CD4-positive, CD25-positive, alpha-beta regulatory T cell (primary cell): ENCODE measurements at places on chromosomes 4 and X. TPM values are rescaled to one million over a fixed set of nuclear protein-coding genes. Genes with fewer than 3 reads are reported as not detected.
A peak's percentile ranks its signal among the peaks of the same experiment; 100 is the strongest.

The BMP3 gene
- not detected for total RNA-seq

- no peak for DNase-seq
Measured at GRCh38 chr4:166816890-166817289, 417.4 kb downstream of the SPOCK3 start.

DNA sequence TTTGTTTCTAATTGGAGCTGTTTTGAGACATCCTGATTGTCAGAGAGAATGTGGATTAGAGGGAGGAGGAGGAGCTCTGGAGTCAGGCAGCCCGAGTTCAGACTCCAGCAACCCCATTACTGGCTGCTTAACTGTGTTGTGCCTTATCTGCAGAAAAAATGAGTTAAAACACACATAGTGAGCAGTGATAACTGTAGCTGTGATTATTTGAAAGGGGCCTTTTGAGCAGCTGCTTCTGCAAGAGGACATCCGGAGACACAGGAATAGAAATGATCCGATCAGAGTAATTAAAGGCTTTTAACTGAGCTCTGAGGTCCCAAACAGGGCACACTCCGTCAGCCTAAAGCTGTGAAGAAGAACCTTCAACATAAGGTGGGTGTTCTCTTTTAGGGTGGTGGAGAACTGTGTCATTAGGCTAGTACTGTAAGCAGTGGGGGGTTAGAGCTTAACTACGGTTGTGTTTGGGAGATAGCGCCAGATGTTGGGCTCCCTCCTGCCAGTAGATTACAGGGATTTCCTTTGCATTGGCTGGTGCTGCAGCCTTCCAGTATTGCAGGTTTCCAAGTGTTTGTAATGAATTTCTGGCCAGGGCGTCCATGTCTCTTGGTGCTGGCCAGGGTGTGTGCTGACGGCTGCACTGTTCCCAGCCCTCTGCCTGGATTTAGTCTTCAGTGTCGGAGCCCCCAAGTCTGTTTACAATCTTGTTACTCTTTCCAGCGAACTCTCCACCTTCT lies 24.3 kb downstream of the ADD1 start:
- DNase-seq: no peak

GRCh38 chr4:112526061-112526460 lies 10.1 kb upstream of the NEUROG2 start:
- no peak for DNase-seq

The CHST7 gene
- 19.5 TPM for total RNA-seq

The TMEM154 gene
- total RNA-seq: 36.3 TPM

- no peak for DNase-seq
Measured at GRCh38 chrX:37378404-37378803, 29.2 kb downstream of the PRRG1 start.

The FGFBP1 gene
- not detected for total RNA-seq

DNA sequence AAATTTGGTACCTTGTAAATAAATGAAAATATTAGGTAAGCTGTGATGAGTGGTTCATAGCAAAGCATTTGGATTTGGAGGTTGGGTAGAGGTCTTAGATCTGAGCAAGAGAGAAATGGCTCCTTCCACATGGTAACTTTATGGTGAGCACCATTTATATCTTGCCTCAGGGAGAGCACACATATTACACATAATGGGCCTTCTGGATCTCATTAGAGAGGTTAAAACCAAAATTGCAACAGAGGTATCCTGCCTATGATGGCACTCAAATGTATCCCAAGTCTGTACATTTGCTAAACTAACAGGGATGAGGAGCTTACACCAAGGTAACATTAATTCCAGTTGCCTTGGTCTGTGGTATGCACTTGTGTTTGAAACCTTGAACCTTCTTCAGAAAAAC lies 87.1 kb upstream of the PUDP start:
- DNase-seq: no peak

The SSX3 gene
- not detected for total RNA-seq

The ARHGAP6 gene
- 1.8 TPM for total RNA-seq

The P2RY4 gene
- 0.39 TPM for total RNA-seq

DNA sequence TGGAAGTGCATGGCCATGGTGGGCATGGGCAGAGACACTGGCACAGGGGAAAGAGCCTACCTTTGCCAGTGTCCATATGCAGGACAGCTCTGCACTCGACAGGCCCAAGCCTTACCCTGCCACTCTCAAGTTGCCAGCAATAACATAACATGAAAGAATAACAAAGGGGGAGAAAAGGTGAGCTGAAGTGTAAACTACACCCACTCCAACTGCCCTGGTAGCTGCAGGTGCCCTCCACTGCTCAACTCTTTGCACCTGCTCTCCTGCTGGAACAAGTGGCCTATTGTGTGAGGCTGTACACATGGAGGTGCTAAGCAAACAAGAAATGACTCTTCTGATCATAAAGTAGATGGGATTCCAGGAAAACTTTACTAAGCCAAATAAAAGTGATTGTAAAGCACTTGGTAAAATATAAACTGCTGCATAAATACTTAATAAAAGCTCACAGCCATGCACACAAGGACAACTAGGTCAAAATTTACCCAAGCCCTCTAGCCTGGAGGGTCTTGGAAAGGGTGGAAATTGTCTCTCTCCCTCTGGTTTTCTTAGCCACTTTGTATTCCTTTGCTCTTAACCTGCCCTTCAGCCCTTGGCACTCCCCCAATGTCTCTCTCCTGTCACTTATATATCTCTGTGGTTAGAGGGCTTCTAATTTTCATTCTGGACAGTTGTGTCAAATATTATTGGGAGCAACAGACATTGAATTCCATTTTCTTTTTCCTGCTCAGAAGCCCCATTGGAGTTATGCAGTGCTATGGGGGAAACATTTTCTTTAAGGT lies 261.2 kb upstream of the GPC4 start:
- DNase-seq: no peak

GRCh38 chr4:8605289-8605688 lies 12.7 kb downstream of the CPZ start:
- DNase-seq: no peak

DNA sequence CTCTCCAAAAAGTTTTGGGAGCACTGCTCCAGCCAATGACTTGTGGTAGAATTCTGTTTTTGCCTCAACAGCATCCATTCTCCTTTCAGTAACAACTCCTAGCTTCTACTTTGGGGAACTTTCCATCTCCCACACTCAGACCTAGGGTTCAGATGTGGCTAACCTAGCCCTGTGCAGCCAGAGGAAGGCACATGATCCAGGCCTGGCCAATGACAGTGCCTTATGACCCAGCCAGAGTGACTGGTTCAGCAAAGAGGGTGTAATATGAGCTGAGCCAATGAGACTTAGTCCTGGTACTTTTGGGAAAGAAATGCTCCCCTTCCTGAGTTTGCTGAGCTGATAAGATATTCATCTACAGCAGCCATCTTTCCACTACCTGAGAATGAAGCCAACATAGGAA lies 5.4 kb upstream of the USP46 start:
- no peak for DNase-seq

- no peak for DNase-seq
Measured at GRCh38 chr4:23923141-23923540, 33.3 kb upstream of the PPARGC1A start.

DNA sequence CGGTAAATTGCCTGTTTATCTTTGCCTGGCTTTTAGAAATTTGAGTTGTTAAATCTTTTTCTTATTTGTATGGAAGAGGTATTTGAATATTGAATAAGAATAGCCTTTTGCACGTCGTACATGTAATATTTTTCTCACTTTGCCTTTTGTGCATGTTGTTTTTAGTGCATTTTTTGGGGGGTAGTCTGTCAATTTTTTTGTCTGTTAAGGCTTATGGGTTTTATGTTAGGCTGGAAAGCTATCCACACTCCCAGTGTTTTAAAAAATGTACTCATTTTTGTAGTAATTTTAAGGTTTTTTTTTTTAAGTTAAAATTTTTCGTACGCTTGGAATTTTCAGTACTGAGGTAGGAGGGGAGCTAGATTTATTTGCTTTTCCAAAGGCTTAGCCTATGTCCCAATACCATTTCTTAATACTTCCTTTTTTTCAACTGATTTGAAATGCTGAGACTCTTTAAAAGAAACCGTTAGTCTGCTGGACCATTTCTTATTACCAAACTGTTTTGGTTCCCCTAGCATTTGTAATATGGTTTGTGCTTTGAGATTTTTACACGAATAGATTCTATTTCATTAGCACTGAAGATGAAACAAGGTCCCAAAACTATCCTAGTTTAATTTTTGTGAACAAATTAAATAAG lies 1.3 kb downstream of the HERC5 start:
- DNase-seq: no peak

The DRP2 gene
- total RNA-seq: 0.47 TPM

DNA sequence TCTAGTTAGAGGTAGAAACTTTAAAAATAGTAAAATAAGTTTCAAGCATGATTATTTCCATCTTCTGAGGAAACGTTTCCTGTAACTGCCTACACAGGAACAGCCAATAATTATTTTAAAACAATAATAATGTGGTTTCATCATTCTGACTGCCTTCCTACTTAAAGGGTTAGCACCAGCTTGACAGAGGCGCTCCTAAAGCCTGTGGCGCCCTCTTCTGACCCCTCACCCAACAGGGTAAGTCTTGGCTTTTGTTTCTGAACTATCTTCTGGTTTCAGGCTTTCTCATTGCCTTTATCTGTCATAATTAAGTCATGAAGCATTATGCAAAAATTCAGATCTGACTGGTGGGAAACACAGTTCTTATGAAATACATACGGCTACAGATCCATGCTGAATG lies 96.7 kb downstream of the ITM2A start:
- DNase-seq: peak; percentile 77

The PRDM5 gene
- 0.67 TPM for total RNA-seq

The LIAS gene
- total RNA-seq: 12.2 TPM

GRCh38 chr4:131632877-131633276 lies 1516.2 kb upstream of the PCDH10 start:
- no peak for DNase-seq

- DNase-seq: peak; percentile 89
Measured at GRCh38 chr4:38675146-38676121, 11.4 kb downstream of the KLF3 start.

The CSAG1 gene
- not detected for total RNA-seq

- no peak for DNase-seq
Measured at GRCh38 chr4:141705048-141705746, 68.8 kb downstream of the IL15 start.

- no peak for DNase-seq
Measured at GRCh38 chrX:15616531-15616930, 15.8 kb upstream of the ACE2 start.

- DNase-seq: no peak
Measured at GRCh38 chr4:13921805-13922204, 294.3 kb upstream of the BOD1L1 start.

DNA sequence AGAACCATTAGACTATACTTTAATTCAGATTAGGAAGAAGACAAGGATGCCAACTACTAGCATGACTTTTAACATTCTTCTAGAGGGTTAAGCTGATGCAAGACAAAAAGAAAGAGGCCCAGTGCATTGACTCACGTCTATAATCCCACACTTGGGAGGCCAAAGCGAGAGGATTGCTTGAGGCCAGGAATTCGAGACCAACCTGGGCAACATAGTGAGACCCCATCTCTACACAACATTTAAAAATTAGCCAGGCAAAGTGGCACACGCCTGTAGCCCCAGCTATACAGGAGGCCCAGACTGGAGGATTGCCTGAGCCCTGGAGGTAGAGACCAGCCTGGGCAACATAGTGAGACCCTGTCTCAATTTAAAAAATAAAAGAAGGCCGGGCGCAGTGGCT lies 40.2 kb upstream of the HPRT1 start:
- DNase-seq: no peak

DNA sequence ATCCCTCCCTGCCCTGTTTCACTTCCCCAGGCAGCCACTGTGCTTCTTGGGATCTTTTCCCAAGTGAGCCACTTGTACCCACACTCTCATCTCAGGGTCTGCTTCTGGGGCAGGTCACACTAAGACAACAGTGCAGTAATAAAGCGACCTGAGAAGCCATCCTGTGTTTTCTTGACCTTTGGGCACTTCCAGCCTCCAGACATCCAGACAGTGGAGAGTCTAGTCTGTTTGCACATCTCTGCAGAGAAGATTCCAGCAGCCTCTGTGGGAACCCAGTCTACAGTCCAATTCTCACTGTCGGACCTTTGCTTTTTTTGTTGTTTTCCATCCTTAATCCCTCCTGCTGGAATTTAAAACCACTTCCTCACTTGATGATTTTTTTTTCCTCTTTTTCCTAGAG lies 50.3 kb upstream of the ATP6AP2 start:
- DNase-seq: no peak

DNA sequence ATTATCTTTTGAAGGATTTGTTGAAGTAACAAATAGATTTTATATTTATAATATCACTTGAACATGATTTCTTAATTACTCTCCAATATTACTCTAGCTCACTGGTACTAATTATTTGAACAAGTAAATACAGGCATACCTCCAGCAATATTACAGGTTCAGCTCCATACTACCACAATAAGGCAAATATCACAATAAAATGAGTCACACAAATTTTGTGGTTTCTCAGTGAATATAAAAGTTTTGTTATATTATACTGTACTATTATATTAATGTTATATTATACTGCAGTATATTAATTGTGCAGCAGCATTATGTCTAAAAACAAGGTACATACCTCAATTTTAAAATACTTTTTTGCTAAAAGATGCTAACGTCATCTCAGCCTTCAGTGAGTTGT lies 22.4 kb upstream of the IQCM start:
- no peak for DNase-seq

The ALB gene
- not detected for total RNA-seq

The IL9R gene
- total RNA-seq: 4.5 TPM

GRCh38 chrX:8139716-8140115 lies 31.4 kb downstream of the VCX2 start:
- no peak for DNase-seq

The CCDC160 gene
- total RNA-seq: not detected

DNA sequence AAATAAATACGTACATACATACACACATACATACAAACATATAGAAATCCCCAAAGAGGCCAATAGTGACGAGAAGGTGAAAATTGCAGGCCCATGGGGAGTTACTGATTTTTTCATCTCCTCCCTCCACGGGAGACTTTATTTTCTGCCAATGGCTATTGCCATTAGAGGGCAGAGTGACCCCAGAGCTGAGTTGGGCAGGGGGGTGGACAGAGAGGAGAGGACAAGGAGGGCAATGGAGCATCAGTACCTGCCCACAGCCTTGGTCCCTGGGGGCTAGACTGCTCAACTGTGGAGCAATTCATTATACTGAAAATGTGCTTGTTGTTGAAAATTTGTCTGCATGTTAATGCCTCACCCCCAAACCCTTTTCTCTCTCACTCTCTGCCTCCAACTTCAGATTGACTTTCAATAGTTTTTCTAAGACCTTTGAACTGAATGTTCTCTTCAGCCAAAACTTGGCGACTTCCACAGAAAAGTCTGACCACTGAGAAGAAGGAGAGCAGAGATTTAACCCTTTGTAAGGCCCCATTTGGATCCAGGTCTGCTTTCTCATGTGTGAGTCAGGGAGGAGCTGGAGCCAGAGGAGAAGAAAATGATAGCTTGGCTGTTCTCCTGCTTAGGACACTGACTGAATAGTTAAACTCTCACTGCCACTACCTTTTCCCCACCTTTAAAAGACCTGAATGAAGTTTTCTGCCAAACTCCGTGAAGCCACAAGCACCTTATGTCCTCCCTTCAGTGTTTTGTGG lies 180.7 kb downstream of the AR start:
- no peak for DNase-seq

GRCh38 chr4:73947239-73947985 lies 34.4 kb downstream of the PF4 start:
- no peak for DNase-seq

The TSPAN6 gene
- 0.17 TPM for total RNA-seq

GRCh38 chrX:41119803-41120202 lies 34.6 kb downstream of the USP9X start:
- DNase-seq: no peak

GRCh38 chrX:10017872-10018271 lies 50.7 kb downstream of the CLDN34 start:
- DNase-seq: no peak

- no peak for DNase-seq
Measured at GRCh38 chrX:34881671-34882070, 60.9 kb upstream of the FAM47B start.

The ARMCX2 gene
- total RNA-seq: 1.4 TPM

GRCh38 chr4:61918987-61919386 lies 718.9 kb downstream of the ADGRL3 start:
- no peak for DNase-seq
